T-helper 2 cell (primary cell): ENCODE measurements at places on chromosomes 7 and 10.

DNA sequence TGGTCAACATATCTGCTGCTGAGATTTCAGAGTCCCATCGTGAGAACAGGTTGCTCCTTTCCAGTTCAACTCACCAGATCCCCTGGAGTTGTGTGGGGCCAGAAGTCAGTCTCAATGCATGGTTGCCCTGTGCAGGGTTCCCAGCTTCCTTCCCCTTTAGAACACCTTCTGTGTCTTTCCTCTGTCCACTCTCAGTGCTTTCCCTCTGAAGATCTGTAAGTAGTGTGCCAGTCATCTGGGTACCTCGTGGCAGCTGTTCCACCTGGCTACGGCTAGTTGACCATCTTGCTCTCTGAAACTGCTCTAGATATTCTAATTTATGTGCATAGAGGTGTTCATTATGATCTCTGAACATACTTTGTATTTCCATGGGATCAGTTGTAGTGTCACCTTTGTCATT, 36.1 kb upstream of the PRSS37 start:
- DNase-seq = no peak

- no peak for DNase-seq
Measured at GRCh38 chr7:52154382-52154781, 837.8 kb upstream of the COBL start.

DNA sequence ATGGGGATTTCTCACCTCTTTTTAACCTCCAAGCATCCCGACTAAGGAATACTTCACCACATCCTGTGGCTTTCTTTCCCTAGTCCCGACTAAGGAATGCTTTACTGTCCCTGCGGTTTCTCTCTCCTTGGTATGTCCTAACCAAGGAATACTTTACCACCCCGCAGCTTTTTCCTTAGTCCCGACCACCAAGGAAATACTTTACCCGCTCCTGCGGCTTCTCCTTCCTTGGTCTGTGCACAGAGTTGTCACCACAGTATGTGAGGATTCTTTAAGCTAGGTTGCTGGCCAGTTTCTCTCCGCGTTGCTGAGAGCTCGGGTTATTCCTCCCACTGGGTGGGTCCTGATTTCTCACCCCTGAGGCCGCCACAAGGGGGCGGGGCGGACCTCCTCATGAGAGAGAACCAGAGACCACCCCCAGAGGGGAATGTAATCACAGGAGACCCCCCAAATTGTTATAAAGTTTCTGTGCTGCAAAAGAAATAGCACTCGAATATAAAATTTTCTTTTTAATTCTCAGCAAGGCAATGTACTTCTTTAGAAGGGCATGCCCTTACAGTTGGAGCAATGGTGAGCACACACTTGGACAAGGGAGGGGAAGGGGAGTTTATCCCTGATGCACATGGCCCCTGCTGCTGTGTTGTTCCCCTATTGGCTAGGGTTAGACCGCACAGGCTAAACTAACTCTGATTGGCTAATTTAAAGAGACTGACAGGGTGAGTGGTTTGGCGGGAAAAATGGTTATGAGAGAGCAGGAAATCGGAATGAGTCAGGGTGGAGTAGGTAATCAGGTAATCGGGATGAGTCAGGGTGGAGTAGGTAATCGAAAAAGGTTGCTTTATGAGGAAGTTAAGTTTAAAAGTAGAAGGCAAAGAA, 12.8 kb downstream of the SUGCT start:
- no peak for DNase-seq

GRCh38 chr7:107615910-107616680, 36.0 kb downstream of the BCAP29 start:
- DNase-seq = no peak
